ENCODE measurements at places on chromosomes 11 and 22.

DNA sequence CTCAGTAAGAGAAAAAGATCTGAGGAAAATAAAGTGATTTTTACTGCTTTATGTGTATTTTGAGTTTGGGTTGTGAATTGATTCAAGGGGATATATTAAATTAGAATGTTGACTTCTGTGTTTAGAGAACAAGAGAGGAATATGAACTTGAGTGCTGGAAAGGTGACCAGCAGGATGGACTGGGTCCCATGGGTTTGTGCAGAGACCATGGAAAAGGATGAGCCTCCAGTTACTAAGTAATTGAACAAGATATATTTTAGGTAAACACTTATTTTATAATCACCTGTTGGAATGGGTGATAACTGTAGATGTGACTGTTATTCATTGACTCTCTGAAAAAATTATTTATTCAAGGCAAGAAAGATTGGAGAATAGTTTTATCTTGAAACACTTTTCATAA lies 82.0 kb upstream of the TOP3B start:
- no peak for DNase-seq

DNA sequence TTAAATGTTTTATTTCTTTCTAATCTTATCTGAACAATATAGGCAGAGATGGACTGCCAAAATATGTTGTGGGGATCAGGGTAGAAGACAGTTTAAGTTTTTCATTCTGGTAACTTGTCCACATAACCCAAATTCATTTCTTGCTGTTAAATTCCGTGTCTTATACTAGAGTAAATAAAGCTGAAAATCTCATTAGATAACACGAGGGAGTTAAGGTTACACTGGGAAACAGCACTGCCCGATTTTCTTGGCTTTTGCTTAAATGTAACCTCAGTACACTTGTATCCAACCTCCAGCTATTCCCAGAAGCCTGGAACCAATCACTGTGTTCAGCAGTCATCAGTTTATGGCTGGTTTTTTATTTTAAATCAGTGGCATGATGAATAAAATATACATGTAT lies 48.2 kb downstream of the MICAL3 start:
- DNase-seq: no peak

DNA sequence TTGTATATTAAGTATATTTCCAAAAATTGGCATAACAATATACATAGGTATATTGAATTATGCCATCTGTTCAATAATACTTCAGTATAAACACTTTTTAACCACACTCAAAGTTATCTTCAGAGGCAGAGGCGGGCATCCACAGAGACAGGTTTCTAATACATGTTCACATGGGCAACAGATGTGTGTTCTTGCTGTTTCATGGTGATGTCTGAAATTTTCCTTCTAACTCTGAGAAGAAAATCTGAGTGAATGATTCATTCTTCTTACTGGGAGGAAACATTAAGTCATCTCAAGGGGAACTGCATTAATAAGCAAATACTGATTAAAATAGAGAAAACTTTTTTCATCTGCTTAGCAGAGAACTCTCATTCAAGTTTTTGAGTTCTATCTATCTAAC lies 1074.5 kb downstream of the LRRC4C start:
- no peak for DNase-seq

DNA sequence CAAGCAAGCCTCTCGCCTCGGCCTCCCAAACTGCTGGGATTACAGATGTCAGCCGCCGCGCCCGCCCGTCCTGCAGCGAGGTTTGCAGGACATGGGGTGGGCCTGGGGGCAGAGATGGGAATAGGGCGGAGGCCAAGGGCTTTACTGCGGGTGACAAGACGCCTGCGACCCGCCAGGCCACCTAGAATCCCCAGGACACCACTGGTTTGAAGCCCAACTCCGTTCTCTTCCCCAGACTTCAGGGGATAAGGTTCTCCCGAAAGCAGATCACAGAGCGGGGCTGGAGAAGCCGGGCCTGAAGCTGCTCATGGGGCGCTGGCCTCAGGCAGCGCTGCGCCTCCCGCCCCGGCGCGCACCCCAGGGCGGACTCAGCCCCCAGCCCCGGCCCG lies 354 bp downstream of the POLR2L start:
- DNase-seq: no peak

DNA sequence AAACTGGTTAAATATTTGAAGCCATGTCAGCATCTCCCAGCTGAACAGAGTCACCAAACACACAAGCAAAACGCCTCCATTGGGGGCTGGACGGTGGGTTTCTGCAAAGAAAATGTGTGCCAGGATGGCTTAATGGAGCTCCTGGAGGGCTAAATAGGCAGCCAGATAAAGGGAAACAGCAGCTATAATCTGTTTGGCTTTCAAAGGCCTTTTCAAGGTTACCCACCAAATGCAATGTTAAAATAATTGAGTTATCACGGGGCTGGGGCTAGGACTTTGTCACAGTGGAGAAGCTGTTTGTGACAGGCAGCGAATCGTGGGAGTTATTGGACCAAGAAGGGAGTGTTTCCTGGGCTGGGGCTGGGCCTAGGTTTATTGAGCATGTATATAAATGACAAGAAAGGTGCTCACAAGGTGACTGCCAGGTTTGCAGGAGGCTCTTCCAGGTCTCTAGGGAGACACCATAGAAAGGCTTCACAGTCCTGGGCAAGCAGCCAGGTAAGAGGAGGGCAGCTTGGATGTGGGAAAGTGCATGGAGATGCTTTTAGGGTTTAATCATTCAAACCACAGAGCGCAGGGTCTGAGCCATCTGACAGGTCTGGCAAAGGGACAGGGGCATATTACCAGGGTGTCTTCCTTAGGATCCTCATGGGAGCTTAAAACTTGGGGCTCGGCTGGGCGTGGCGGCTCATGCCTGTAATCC lies 28.3 kb downstream of the GRIK4 start:
- DNase-seq: no peak

GRCh38 chr11:5282628-5283027 lies 12.9 kb upstream of the HBE1 start:
- no peak for DNase-seq

- DNase-seq: no peak
Measured at GRCh38 chr11:100574894-100575769, 112.0 kb upstream of the ARHGAP42 start.

- no peak for DNase-seq
Measured at GRCh38 chr11:65918211-65919140, at the start of gene C11orf68. Gene C11orf68, minus strand, starts transcription at chr11:65919062. Its CDS starts 31 bp downstream, at chr11:65919031.

DNA sequence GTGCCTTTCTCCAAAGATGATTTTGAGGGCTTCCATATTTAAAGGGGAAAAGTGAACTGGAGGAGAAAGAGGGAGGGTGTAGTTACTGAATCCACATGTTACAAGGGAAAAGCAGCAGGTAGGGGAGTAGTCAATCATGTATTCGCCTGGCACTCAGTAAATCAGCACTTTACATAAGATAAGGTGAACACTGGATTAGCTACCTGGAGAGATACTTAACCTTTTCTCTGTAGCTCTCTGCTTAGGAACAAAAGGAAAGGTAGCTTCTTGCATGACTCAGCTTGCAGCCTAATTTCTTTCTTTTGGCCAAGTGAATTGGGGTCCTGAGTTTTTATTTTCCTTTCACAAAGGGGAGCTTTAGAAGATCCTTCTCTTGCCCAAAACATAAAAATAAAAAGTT lies 43.3 kb upstream of the PHF21B start:
- DNase-seq: no peak

GRCh38 chr11:106848526-106848925 lies 169.8 kb downstream of the GUCY1A2 start:
- no peak for DNase-seq

DNA sequence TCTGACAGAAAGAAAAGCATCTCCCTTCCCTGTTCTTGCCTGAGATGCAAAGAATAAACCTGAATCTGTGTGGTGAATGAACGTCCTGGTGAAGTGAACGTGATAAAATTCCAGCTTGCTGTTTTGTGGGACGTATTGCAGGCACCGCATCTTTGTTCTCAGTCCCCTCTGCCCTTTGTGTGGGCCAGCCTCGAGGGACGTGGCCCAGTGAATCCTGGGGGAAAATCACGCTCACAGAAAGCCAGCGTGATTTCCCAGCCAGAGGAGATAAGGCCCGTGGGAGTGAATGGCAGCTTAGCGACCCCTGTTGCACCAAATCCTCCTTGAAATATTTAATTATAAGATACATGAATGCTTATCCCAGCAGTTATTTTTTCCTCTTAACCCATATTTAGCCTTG lies 129.1 kb downstream of the COMMD9 start:
- DNase-seq: no peak

DNA sequence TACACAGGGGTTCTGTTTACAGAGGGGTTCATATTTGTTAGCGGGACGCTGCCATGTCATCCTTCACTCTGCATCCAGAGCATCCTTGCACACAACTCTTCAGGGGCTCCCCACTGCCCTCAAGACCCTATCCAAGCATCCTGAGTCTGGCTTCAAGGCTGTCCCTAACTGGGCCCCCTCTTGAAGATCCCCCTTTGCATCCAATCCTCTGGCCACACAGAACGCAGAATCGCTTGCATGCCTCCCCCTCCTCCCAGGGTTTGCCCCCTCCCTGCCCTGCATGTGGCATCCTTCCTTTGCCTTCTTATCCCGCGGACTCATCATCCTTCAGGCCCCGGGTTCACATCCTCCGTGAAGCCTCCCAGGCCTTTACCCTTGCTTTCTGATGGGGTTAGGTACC lies 18.6 kb downstream of the C1QTNF6 start:
- DNase-seq: no peak

GRCh38 chr11:83252941-83253340 lies 33.2 kb downstream of the CCDC90B start:
- DNase-seq: no peak

GRCh38 chr22:29041408-29041807 lies 20.2 kb downstream of the C22orf31 start:
- DNase-seq: no peak

DNA sequence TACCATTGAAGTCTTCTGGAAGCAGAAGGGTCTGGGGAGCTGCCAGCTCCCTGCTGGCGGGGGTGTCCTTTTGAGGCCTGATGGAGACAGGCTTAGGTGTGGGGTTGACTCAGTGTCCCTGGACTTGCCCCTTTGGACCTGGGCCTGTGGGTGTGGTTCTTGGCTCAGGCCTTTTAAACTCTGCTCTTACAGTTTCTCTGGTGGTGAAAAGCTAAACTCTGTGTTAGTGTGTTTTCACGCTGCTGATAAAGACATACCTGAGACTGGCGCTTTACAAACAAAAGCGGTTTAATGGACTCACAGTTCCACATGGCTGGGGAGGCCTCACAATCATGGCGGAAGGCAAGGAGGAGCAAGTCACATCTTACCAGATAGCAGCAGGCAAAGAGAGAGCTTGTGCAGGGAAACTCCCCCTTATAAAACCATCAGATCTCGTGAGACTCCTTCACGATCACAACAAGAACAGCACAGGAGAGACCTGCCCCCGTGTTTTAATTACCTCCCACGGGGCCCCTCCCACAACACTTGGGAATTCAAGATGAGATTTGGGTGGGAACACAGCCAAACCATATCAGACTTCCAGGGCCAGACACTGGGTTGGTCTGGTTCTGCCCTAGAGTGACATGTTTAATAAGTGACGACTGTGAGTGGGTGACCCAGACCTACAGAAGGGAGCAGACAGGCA lies 26.5 kb downstream of the GRAMD4 start:
- no peak for DNase-seq

DNA sequence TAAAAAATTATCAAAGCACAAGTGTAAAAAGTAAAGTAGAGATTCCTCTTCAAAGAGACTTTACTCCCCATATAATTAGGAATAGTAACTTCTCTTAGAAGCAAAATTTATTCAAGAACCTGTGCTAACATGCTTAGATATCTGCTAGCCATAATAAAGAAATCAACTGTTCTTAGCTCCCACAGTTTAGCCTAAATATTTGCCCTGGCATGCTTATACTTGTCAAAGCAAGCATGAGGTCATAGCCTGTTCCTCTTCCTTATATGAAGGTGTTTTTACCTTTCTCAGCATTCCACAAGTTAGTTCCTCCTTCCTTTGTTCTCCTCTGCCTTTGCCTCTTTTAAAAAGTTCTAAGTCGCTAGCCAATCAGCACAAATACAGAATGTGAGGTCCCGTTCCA lies 30.3 kb downstream of the RIC3 start:
- DNase-seq: no peak

DNA sequence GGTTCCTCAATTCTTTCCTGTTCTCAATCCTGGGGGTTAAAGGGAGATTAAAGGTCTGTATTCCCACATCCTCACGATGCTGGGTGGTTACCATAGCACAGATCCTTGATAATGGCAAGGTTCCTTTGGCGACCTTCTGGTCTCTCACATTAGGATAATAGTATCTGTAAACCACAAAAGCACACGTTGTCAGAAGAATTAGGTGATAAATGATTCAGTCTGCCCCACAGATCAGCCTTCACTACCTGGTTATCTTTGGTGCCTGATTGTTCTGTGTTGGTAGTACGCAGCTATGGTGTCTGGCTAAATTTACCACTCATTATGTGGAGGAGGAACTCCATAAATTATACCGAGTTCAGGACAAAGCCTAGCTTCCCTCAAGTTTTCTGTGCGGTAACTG lies 78.4 kb downstream of the C2CD3 start:
- no peak for DNase-seq

DNA sequence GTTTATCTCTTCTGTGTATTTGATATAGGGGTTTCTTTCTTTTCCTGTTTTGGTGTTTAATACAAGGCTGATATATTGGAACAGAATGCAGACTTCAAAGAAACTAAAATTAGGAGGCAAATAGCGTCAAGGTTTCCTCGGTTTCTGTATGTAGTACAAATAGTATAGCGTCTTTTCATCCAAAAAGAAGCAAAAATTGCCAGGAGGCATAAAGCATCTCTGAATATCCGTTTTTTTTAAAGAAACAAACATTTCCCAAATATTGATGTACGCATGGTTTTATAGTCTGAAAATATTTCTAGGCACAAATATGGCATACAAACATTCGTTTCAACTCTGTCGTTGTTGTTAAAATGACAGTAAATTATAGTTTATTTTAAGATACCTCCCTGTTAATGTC lies 17.1 kb upstream of the PAX6 start:
- DNase-seq: no peak

GRCh38 chr11:86418917-86419316 lies 44.2 kb downstream of the CCDC81 start:
- no peak for DNase-seq

DNA sequence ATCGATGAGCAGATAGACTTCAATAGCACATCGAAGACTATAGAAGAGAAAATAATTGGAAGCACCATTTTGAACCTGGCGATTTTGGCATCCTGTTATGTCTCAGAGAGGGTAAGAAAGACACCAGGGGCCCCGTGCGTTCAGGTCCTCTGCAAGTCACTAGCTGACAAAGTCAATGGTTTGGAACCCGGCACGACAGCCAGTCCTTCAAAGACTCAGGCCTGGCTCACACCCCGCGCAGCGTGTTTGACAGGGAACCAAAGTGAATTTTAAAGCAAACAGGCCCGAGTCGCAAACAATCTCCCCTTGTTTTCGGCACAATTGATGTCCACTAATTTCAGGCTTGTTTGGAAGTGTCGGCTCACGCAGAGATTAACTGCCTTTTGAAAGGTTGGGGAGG lies 716.6 kb downstream of the BRD1 start:
- DNase-seq: no peak

DNA sequence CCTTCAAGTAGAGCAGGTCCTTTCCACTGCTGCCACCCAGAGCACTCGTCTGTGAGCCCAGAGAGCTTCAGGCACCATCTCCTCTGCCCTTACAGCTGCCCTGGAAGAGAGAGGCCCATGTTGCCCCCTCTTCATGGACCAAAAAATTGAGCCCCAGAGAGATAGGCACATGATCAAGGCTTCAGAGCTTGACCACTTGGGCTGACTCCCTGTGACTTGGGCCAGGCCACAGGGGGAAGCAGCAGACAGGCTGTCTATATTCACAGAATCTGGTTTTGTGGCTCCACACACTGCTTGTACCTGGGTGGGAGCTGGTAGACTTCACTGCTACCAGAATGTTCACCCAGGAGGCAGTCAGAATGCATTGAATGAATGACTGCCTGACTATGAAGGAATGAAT lies 58.2 kb downstream of the SMIM38 start:
- DNase-seq: no peak
